ENCODE measurements at places on chromosomes 12 and 14.

DNA sequence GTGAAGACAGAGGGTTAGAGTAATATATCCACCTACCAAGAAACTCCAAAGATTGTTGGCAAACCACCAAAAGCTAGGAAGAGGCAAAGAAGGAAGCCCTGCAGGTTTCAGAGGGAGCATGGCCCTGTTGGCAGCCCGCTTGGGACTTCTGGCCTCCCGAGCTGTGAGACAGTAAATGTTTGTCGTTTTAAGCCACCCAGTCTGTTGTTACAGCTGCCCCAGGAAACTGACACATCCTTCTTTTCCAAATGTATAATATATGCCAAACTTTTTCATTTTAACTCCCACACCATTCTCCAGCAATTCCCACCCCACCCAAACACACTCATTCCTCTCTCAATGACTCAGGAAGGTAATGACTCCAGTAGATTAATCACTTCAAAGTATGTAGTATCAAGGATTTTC lies 74.0 kb downstream of the RPS29 start:
- DNase-seq: no peak

DNA sequence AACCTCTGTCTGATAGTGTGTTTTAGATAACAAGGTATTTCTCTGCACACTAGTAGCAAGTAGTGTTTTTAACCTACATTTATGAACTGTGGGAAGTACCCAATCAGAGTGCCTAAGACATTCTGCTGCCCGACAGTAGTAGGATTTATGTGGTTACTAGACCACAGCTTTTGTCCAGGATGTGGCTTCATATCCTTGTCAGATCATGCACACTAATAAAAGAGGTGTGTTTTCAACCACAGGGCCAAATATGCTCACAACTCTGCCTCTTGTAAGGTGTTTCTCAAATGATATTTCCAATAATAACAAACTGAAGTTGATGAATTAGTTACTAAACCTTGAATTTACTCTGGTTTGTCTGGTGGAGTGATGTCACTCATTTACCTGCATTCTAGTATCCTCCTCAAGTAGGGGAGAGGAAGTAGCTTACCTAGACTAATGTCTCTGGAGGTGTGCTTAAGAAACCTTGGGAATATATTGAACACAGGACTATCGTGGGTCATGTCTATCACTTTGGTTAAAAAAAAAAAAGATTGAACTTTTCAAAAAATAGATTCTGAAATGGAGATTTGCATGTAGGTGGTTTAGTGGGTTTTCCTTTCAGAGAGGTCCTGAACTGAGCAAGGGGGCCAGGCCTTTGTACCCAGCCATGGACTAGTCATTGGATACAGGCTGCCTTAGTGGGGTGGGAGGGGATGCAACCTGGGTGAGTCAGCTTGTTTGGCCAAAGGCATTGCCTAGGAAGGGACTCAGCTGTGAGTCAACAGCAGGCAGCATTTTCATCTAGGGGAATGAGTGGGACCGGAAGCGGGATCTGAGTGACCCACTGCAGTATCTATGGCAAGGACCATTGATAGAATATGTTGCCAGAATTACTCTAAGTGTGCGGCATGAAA lies 14.1 kb downstream of the FBXW8 start:
- peak; percentile 76 for DNase-seq

DNA sequence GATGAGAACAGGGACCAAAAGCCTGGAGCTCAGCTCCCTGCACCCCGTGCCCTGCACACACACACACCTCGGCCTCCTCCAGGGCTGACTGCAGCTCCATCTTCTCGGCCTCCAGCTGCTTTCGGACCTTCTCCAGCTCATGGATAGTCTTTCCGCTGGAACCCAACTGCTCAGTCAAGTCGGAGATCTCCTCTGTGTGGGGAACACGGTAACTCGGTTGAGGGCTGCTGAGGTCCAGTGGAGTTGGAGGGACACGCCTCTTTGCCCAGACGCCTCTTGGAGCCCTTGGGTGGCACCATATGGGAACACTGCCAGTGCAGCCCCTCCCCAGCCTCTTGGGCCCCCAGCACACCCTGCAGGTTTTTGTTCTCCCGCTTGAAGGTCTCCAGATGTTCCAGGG lies 8.7 kb upstream of the MYH6 start:
- no peak for DNase-seq

DNA sequence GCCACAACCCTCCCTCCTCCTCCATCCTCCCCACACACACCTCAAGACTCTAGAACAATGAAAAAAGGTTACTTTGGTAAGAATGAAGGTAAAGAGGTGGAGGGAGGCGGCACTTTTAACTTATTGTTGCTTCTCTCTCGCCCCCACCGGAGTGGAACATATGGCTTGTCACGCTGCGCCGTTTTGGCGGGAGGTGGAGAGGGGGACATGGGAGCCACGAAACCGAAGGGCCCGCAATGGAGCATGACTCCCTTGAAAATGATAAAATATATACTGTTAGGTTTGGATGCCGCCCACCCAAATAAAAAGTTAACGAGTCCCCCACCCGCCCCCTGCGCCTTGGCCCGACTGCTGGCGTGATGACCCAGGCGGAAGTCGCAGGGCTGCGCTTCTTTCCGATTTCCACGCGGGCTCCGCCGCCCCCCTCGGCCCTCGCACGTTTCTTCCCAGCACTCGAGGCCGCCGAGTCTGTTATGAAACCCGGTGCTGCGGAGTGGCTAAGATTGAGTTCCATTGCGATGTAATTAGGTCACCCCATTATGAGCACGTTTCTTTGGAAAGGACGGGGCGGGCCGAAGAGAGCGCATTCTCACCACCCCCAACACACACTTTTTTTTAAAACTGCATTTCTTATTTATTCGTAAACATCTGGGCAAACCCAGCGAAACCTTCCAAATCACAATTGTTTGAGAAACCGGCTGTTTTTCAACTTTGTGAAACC lies 1.4 kb upstream of the ZFP36L1 start:
- DNase-seq: peak; percentile 74

- no peak for DNase-seq
Measured at GRCh38 chr14:88191605-88192004, 131.5 kb downstream of the KCNK10 start.

DNA sequence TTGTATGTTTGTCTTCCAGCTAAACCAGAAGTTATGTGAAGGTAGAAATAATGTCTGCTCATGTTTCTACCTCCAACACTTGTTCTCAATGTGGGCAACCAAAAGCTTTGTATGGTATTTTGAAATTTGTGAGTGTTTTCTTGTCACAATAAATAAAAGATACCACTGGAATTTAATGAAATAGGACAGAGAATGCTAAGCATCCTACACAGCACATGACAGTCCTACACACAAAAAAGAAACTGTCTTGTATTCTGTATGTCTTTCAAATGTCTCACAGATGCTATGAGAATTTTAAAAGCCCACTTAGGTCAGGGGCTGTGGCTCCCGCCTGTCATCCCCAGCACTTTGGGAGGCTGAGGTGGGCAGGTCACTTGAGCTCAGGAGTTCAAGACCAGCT lies 68.9 kb downstream of the RALGAPA1 start:
- DNase-seq: no peak

DNA sequence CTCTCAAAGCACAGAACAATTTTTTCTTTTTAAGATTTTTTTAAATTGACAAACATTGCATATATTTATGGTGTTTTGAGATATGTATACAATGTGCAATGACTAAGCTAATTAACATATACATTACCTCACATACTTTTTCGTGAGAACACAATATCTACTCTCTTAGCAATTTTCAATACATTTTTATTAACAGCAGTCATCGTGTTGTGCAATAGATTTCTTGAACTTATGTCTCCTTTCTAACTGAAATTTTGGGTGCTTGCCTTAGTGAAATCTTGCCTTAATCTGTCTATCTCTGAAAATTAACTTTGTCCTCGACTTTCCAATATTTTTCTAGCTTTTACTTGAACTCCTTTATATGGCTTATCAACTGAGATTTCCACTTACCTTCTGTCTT lies 6.8 kb downstream of the OR10A7 start:
- DNase-seq: no peak

GRCh38 chr12:51374856-51375255 lies 16.4 kb downstream of the GALNT6 start:
- no peak for DNase-seq

DNA sequence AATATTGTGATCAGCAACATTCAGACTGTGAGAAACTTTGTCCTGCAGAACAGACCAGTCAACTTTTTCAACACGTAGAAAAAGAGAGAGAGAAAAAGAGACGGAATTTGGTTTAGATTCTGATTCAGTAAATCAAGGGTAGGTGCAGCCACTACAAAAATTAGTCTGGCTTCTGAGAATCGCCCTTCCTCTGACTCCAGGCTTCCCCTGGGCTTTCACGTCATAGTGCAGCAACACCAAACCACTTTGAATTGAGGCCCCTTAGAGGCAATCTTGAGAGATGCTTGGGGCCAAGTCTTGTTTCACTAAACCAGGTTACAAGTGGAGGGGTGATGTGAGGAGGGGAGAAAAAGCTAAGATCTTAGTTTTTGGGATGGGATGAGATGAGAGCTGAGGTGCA lies 37.5 kb upstream of the PTGR2 start:
- no peak for DNase-seq

- peak; percentile 17 for DNase-seq
Measured at GRCh38 chr12:85138833-85139232, 102.7 kb downstream of the LRRIQ1 start.

GRCh38 chr14:64114166-64114565 lies 180.0 kb downstream of the ESR2 start:
- no peak for DNase-seq

- DNase-seq: no peak
Measured at GRCh38 chr12:123149088-123149487, 1.8 kb downstream of the PITPNM2 start.

DNA sequence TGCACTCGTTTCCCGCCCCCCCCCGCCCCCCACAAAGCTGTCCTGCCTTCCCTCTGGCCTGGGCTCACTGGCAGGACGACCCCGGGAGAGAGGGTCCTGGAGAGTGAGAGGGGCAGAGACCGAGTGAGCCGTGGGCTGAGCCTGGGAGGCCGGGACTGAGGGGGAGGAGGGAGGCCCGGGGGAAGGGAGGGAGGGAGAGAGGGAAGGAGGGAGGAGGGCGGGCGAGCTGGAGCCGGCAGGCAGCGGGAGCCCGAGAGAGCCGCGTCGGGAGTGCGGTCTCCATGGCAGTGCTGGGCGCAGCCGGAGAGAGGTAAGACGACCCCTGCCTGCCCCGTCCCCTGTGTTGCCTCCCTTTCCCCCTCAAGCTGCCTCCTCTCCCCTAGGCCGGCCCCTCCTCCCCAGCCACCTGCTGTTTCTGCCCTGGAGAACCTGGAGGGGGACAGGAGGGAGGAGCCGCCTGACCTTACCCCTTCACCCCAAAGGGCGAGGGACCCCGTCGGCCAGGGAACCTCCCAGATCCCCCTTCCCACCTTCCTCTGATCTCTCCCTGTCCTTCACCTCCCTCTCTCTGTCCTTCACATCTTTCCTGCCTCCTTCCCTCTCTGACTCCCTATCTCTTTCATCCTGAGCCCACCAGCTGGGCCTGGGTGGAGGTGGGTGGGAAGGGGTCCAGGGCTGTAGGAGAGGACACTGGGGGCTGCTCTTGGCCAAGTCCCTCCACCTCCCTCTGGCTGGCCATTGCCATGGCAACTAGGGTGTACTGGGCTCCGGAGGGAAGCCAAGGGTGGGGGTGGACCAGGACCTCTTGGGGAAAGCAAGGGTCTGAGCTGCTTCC lies at the start of gene GPR162:
GPR162 (plus strand) TSS at position 231 of the 835 bp plus-strand sequence. CDS start 2,078 bp downstream, outside the sequence.
- DNase-seq: peak; percentile 68

DNA sequence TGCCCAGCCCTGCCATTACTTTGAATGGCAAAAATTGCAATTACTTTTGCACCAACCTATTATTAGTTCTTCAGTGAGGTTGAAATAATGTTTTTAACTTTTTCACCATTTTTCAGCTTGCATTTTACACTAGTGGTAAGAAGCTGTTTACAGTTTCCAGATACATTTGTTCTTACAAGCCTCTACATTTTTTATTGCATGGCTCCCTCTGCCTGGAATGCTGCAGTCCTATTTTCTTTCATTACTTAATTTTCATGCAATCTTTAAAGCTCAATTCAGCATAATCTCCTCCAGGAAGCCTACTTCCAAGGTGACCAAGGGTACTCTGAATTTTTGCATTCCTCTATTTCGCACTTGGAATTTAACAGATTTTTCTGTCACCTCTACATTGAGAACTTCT lies 33.4 kb downstream of the CCER1 start:
- no peak for DNase-seq

Data from ACHN (cell line).